Fibroblast of skin of left quadriceps (primary cell): ENCODE measurements at places on chromosomes 16 and 17.

GRCh38 chr17:68347380-68347779 is 56.1 kb downstream of the ARSG start:
- DNase-seq: no peak

DNA sequence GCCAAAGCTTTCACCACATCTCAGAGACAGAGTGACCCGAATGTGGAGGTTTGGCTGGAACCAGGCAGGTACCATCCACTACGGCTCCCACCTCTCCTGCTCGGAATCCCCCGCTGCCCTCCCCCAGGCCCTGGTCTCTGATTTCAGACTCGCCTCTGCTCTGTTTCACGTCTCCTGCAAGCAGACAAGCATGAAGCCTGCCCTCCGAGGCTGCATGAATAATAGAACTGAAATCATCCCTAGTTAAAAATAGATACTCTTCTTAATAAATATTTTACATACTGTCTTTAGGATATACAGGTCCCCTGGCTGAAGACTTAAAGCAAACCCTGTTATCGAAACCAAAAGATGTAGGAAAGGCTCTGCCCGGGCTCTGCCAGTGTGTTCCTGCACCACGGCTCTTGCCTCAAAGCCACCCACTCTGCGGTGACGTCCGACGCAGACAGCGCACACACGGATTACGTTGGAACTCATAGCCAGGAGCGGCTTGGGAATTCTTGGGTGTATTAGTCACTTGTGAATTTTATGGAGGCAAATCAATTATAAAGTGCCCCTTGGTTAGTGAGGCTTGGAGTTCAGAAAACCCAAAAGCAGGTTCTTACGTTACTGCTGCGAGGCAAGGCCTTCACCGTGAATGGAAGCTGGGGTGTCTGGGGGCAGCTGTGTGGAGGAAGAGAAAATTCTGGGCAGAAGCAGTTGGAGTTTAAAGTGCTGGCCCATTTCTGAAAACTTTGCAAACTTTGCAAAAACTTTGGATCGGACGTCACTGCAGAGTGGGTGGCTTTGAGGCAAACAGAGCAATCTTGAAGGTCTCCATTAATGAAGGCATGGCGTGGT is 25.6 kb upstream of the NPTX1 start:
- DNase-seq: no peak

- no peak for DNase-seq
Measured at GRCh38 chr17:74565126-74565525, 2.2 kb downstream of the CD300H start.

GRCh38 chr17:81267390-81268067 is 27.6 kb downstream of the SLC38A10 start:
- DNase-seq: no peak

DNA sequence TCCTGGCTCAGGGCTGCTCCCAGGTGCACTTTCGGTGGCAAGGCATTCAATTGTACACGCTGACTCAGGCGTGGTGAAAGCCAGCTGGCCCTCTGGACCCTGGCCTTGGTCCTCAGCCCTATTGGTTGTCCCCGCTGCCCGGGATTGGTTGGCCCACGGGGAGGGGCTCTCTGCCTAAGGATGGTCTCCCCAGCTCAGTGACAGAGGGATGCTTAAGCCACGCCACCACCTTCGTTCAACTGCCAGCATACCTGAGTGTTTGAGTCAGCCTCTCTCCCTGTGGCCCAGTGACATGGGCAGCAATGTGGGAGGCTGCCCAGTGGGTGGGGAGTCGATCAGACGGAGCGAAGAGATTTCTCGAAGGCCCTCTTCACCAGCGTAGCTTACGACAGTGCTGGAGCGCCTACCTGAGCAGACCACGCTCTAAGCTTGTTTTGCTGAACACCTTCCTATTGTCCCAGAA is 30.3 kb downstream of the IRF8 start:
- DNase-seq: no peak

GRCh38 chr16:66701516-66701915 is 5.0 kb upstream of the CMTM4 start:
- no peak for DNase-seq

GRCh38 chr17:43176119-43176570 is 5.1 kb downstream of the NBR1 start:
- no peak for DNase-seq

GRCh38 chr16:50609471-50609870 is 61.3 kb downstream of the NKD1 start:
- DNase-seq: no peak

- DNase-seq: no peak
Measured at GRCh38 chr16:61540216-61540615, 496.0 kb downstream of the CDH8 start.

GRCh38 chr17:40938981-40939380 is 1.5 kb upstream of the KRT23 start:
- DNase-seq: no peak

- DNase-seq: no peak
Measured at GRCh38 chr17:41127371-41127770, 3.4 kb upstream of the KRTAP4-12 start.

GRCh38 chr17:40068917-40069750 is 6.4 kb downstream of the THRA start:
- DNase-seq: peak; percentile 64

- no peak for DNase-seq
Measured at GRCh38 chr16:21654881-21655280, 2.5 kb upstream of the IGSF6 start.

- peak; percentile 36 for DNase-seq
Measured at GRCh38 chr16:55661941-55662643, 6.3 kb downstream of the SLC6A2 start.

DNA sequence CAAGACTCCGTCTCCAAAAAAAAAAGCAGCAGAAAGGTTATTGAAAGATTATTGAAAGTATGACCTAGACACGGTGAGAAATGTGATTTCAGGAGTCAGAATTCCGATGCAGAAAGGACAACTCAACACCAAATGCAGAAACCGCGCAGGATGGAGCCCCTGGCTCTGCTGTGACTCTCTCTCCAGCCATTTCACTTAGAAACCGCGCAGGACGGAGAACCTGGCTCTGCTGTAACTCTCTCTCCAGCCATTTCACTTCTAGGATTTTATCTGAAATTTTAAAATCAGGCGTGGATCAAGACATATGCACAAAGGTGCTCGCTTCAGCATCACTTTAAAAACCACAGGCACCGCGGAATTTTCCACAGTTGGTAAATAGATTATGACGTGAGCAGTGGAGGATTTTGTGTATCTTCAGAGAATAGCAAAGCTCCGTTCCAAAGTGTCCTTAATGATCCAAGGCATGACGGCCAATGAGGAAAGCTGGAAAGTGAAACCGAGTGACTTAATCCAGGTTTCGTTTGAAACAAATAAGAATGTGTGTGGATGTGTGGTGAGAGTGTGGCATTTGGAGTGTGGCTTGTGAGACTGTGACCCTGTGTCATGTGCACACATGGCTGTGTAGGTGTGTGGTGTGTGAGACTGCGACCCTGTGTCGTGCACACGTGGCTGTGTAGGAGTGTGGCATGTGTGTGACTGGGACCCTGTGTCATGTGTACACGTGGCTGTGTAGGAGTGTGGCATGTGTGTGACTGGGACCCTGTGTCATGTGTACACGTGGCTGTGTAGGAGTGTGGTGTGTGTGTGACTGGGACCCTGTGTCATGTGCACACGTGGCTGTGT is 9.5 kb downstream of the UTS2R start:
- DNase-seq: no peak

DNA sequence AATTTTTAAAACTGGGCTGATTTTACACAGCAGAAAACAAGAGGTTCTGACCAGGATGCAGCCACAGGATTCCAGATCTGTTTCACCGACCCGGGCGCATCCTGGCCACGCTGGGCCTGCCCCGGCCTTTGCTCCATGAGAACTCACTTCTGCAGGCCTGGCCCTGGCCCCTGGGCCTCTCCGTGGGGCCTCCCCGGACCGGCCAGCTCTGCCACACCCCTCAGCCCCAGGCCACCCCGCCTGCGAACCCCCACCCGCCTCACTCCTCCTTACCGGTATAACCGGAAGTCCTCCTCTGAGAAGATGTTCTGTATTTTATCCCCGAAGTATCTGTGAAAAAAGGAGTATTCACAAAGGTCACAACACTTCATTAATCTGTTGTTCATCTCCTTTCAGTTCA is 13.1 kb upstream of the HEXD start:
- no peak for DNase-seq

DNA sequence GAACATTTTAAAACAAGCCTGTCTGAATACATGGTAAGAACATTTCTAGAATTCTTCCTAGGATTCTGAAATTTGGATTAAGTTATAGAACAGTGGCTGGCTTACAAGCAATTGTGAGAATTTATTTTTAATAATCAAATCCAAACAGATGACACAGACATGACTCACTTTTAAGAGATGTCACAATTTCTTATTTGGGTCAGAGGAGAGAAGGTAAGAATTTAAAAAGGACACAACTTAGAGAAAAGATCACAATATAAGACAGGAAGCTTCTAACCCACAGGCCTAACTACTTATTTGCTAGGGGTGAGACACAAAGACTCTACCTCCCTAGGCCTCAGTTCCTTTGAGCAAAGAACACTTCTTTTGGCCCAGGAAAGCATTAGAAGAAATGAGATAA is 32.7 kb downstream of the ZZEF1 start:
- peak; percentile 9 for DNase-seq

DNA sequence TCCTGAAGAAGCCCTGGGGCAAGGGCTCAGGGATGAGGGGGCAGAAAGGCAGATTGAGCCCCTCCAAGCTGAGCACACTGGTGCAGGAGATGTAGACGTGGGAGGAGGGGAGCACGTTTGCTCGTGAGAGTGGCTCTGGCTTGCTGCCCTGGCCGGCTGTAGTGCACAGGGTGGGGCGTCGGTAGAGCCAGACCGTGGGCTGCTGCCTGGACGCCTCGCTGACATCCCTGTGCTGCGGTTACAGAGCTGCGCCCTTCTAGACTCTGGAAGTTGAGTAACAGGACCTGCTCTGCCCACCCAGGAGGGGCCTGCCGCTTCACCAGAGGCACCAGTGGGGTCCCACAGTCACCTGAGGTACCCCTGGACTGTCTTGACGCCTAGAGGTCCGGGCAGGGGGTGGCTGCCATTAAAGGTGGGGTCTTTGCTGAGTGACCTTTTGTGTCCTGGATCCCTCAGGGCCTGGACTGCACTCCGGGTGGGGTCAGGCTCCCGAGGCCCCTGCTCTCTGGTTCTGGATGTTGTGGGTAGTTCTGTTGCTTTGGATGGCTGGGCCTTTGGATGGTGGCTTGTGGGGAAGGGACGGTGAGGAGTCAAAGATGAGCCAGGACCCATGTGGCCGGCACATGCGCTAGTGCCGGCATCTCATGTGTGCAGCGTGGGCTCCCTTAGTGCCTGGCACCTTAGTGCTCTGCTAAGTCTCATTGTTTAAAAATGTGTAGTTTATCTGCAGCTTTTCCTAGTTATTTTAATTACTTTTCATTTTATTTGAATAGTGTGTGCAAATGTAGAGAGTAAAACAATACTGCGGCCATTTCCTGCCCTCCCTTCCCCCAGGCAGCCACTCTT is 41.7 kb downstream of the PGS1 start:
- no peak for DNase-seq

- no peak for DNase-seq
Measured at GRCh38 chr16:85711982-85712587, 23.3 kb upstream of the GINS2 start.

DNA sequence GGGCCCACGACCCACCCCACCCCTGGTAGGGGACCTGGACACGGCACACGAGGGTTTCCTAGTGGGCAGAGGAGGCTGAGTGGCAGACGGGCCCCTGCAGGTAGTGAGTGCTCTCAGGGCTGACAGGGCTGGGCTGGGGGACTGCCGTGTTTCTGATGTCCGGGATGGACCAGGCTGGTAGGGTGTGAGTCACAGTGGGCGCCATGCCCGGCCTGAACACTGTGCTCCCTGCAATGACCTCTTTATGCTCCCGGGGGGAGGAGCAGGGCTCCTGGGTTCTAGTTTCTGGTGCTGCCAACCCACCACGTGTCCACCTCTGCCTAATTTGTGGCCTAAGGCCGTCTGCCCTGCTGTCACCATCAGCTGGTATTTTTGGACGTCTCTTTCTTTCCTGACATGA is 26.3 kb downstream of the ARHGAP23 start:
- no peak for DNase-seq

DNA sequence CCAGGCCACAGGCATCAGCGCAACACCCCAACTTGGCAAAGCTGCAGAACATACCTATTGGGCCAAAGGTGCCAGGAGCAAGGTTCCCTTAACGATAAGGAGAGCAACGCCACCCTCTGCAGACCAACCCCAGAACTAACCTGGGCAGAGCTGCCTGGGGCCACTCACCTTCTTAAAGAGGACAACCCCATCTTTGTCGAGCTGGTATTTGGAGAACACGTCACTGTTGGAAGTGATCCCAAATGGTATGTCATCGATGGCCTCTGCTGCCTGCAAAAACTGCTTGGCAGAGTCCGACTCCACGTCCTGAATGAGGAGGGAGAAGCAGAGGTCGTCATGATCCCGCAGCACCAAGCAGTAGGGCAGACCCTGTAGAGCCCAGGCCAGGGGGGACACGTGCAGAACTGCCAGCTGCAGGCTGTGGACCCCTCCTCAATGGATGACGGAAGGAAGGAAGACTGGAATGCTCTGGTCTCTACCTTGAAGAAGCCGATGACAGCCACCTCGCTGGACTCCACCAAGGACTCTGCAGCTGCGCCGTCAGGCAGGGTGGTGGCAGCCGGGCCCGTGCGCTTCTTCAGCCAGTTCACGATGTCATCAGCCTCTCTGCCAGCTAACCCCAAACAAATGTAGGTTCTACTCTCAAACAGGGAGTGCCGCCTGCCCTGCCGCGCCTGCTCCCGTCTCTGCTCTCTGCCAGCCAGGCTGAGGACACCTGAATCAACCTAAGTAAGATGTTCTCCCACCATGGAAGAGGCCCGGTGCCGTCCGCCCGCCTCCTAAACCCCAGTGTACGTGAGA is 5.2 kb downstream of the P4HB start:
- DNase-seq: no peak

- no peak for DNase-seq
Measured at GRCh38 chr17:7502987-7503386, 18.8 kb downstream of the POLR2A start.

DNA sequence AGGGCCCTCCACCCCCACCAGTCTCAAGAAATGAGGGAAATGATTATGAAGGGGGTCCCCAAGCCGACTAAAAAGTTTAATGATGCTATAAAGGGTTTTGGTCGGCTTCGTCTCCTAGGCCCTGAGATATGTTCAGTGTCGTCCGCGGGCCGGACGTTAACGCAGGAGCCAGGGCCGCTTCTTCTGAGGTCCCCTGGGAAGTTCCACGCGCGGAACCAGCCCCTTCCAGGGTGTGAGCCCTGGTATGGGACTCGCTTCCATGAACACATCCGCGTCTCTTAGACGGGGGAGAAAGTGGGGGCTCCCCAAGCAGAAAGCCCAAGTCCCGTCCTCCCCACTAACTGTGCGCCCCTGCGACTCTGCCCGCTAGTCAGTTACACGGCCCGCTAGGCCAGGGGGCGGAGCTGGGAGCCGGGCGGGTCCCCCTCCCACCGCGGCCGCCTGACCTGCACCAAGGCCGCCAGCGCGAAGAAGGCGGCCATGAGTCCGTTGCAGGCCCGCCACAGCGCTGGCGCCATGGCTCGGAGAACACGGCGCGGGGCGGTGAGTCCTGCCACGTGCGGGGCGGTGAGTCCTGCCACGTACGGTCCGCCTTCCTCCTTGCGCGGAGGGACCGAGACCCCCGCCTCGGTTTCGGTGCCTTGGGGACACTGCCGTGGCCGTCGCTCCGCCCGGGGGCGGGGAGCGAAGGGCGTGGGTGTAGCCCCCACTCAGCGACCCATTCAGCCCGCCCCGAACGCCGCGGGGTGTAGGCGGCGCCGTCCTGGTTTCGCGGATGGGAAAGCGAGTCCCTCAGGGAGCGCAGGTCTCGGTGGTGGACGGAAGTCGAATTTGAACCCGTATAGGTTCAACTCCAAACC is at the start of gene TMEM220:
Gene TMEM220, minus strand, starts transcription at position 690 of the 860 bp plus-strand sequence. Its CDS starts 172 bp downstream, at position 518.
- no peak for DNase-seq

- peak; percentile 97 for DNase-seq
Measured at GRCh38 chr16:15493466-15494180, 59.2 kb downstream of the BMERB1 start.
